Activated T-helper 2 cell treated with anti-CD3 and anti-CD28 coated beads, Interferon-gamma antibody, Interleukin-2, Interleukin-4, amounts not matched to agents 10 μg/mL and 5 μg/mL and 100 μg/mL, durations not matched to agents 14 hours and 24 hours and 36 hours (primary cell): ENCODE measurements at places on chromosomes 2 and 18. TPM values are rescaled to one million over a fixed set of nuclear protein-coding genes. Genes with fewer than 3 reads are reported as not detected.

GRCh38 chr2:102975996-102976975 lies 214.5 kb downstream of the TMEM182 start:
- no peaks in the 10 kb centered on the region for H3K4me1 ChIP-seq
- no peaks in the 10 kb centered on the region for H3K27me3 ChIP-seq
- no peaks in the 10 kb centered on the region for H3K36me3 ChIP-seq
- no peak for DNase-seq

- no peaks in the 10 kb centered on the region for H3K36me3 ChIP-seq
- H3K4me3 ChIP-seq = no peak overlapping the region
- no peaks in the 10 kb centered on the region for H3K27me3 ChIP-seq
- no peak overlapping the region for H3K27ac ChIP-seq
Observed at GRCh38 chr2:102764083-102764482, 2.3 kb downstream of the TMEM182 start.

GRCh38 chr2:127683757-127684156 lies 8.4 kb upstream of the LIMS2 start:
- no peak overlapping the region for H3K4me3 ChIP-seq
- H3K36me3 ChIP-seq = no peaks in the 10 kb centered on the region
- no peak overlapping the region for H3K27ac ChIP-seq
- peaks cover 4% of the 10 kb centered on the region for H3K4me1 ChIP-seq

DNA sequence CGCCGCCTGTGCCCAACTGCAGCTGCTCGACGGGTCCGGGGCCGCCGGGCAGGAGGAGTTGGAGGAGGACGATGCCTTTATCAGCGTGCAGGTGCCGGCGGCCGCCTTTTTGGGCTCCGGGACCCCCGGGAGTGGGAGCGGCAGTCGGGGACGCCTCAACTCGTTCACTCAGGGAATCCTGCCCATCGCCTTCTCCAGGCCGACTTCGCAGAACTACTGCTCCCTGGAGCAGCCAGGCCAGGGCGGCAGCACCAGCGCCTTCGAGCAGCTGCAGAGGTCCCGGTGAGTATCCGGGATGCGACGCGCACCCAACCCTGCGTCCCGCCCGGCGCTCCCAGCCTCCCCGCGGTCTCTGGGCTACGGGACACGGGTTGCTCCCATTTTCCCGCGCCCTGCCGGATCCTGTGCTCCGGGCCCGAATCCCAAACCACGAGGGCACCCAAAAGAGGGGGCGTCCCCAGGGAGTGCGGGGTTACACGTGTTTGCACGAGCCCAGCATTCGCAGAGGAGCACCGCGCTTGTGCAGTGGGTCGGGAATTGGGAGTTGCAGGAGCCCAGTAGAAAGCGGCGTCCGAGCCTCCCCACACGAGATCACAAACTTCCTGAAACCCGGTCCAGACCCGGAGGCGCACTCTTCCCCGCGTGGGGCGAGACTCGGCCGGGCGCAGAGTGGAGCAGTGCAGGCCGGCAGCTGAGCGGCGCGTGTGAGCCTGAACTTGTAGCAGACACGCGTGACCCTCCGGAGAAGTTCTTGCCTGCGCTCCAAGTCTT lies 1.2 kb downstream of the CABLES1 start:
- H3K4me1 ChIP-seq = peaks cover 46% of the 10 kb centered on the region
- H3K27ac ChIP-seq = no peak overlapping the region
- H3K36me3 ChIP-seq = peaks cover 27% of the 10 kb centered on the region
- H3K4me3 ChIP-seq = peak overlapping the region; percentile 80

- H3K4me1 ChIP-seq = no peaks in the 10 kb centered on the region
- no peak overlapping the region for H3K4me3 ChIP-seq
- peaks cover 28% of the 10 kb centered on the region for H3K27me3 ChIP-seq
- DNase-seq = no peak
Observed at GRCh38 chr2:215904101-215904500, 109.2 kb downstream of the MREG start.

GRCh38 chr2:148994341-148994740 lies 44.2 kb upstream of the LYPD6B start:
- H3K27ac ChIP-seq = no peak overlapping the region
- DNase-seq = no peak
- peaks cover 1% of the 10 kb centered on the region for H3K4me1 ChIP-seq
- no peak overlapping the region for H3K4me3 ChIP-seq
- H3K36me3 ChIP-seq = no peaks in the 10 kb centered on the region
- H3K27me3 ChIP-seq = no peaks in the 10 kb centered on the region

DNA sequence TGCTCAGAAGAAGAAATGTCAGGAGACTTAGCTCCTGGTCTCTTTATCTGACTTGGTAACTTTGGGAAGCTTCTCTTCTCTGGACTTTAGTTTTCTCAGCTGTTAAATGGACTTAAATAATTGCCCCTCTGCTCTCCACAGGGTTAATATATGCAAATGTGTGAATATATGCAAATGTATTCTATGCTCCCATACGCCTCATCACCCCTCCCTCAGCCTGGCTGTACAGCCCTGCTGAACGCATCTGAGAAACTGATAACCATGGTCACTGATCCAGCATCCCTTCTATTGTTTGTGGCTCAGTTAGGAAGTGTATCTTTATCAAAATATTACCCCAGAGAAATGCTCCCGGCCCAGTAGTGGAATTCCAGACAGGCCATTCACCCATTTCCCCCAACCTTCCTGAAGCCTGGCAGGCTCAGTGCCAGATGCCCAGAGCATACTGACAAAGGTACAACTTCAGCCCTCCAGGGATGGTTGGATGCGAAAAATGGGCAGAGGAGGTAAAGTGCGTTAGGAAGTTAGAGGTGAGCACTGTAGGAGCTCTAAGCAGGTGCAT lies 103.4 kb downstream of the DYSF start:
- H3K27me3 ChIP-seq = no peaks in the 10 kb centered on the region
- no peak overlapping the region for H3K4me3 ChIP-seq
- H3K4me1 ChIP-seq = no peaks in the 10 kb centered on the region
- no peaks in the 10 kb centered on the region for H3K36me3 ChIP-seq
- H3K27ac ChIP-seq = no peak overlapping the region
- DNase-seq = no peak

GRCh38 chr18:27400001-27400400 lies 214.9 kb upstream of the CHST9 start:
- no peaks in the 10 kb centered on the region for H3K4me1 ChIP-seq
- no peaks in the 10 kb centered on the region for H3K27me3 ChIP-seq
- H3K27ac ChIP-seq = no peak overlapping the region
- DNase-seq = no peak

- H3K36me3 ChIP-seq = peaks cover 90% of the 10 kb centered on the region
- no peak for DNase-seq
- H3K4me1 ChIP-seq = peaks cover 90% of the 10 kb centered on the region
- no peak overlapping the region for H3K4me3 ChIP-seq
- H3K27me3 ChIP-seq = no peaks in the 10 kb centered on the region
- peak overlapping the region; percentile 18 for H3K27ac ChIP-seq
Observed at GRCh38 chr18:47898696-47899095, 31.8 kb downstream of the SMAD2 start.

DNA sequence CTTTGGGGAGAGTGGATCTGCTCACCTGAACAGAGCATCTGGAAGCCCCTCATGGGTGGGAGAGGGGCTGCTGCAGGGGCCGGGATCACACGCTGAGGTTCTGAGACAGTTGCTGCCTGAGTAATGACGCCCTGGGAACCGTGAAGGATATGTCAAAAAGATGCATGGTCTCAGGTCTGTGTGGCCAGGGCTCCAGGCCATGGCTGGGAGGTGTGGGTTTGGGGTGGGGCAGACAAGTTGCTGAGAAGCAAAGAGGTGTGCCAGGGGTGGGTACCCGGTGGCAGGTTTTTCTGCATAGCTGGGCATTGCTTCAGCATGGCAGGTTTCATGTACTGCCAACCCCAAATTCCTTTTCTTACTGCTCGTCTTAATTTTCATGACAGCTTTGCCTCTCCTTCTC lies 133.5 kb downstream of the RPIA start:
- H3K27ac ChIP-seq = no peak overlapping the region

- no peak overlapping the region for H3K4me3 ChIP-seq
- DNase-seq = no peak
- no peak overlapping the region for H3K27ac ChIP-seq
- no peaks in the 10 kb centered on the region for H3K4me1 ChIP-seq
- H3K36me3 ChIP-seq = no peaks in the 10 kb centered on the region
Observed at GRCh38 chr18:23406271-23406787, 46.8 kb upstream of the RIOK3 start.

- H3K27ac ChIP-seq = no peak overlapping the region
- H3K27me3 ChIP-seq = no peaks in the 10 kb centered on the region
- no peak for DNase-seq
- no peak overlapping the region for H3K4me3 ChIP-seq
- H3K4me1 ChIP-seq = no peaks in the 10 kb centered on the region
Observed at GRCh38 chr2:165074323-165074722, 119.0 kb upstream of the SLC38A11 start.

DNA sequence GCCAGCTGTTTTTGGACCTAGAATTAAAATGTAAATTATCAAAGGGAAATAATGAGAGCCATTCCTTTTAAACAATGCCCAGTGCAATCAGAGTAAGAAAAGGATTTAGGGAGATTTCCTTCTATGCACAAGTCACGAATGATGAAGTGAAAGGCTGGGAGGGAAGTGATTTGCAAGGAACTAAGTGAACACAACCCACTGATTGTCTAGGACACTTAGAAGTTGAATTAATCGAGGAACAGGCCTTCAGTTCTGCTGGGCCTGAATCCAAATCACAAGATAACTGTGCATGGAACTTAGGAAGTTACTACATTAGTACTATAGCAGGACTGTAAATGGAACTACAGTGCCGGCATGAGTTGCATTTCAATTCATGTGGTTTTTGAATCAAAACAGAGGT lies 17.7 kb downstream of the MAP2 start:
- DNase-seq = no peak
- H3K4me3 ChIP-seq = no peak overlapping the region
- H3K27me3 ChIP-seq = no peaks in the 10 kb centered on the region

DNA sequence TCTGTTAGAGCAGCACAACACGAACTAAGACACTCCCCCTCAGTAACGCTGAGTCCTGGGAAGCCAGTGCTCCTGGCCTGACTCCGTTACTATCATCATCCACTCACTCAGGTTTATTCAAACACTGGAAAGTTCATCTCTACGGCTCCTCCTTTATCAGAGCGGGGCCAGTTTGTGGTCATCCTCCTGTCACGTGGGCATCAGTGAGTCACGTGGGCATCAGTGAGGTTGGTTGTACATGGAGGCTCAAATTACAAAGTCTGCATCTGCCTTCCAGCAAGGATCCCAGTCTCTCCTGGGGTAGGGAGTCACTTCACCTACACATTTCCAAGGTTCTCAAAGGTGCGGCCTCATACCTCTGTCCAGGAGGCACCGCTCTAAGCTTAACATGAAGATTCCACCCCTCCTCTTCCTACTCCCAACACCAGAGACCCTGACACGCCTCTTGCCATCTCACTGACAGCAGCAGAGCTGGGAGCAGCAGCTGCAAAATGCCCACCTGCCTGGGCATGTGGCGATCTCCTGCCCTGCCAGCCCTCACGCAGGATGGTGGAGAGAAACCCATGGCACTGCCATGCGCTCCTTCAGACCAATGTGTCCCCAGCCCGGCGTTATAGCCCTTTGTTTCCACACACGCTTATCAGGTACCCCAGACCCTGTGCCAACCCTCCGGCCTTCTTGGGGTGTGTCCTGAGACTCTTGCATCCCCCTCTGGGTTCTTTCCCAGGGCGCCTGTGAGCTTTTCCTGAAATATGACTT lies 99.2 kb upstream of the PTPRM start:
- H3K4me1 ChIP-seq = no peaks in the 10 kb centered on the region
- no peak for DNase-seq
- H3K27ac ChIP-seq = no peak overlapping the region
- H3K27me3 ChIP-seq = no peaks in the 10 kb centered on the region
- no peak overlapping the region for H3K4me3 ChIP-seq

GRCh38 chr18:5890331-5891183 lies 4.8 kb downstream of the TMEM200C start:
- no peak for DNase-seq
- H3K4me1 ChIP-seq = peaks cover 2% of the 10 kb centered on the region
- H3K27ac ChIP-seq = no peak overlapping the region
- H3K27me3 ChIP-seq = peaks cover 58% of the 10 kb centered on the region

DNA sequence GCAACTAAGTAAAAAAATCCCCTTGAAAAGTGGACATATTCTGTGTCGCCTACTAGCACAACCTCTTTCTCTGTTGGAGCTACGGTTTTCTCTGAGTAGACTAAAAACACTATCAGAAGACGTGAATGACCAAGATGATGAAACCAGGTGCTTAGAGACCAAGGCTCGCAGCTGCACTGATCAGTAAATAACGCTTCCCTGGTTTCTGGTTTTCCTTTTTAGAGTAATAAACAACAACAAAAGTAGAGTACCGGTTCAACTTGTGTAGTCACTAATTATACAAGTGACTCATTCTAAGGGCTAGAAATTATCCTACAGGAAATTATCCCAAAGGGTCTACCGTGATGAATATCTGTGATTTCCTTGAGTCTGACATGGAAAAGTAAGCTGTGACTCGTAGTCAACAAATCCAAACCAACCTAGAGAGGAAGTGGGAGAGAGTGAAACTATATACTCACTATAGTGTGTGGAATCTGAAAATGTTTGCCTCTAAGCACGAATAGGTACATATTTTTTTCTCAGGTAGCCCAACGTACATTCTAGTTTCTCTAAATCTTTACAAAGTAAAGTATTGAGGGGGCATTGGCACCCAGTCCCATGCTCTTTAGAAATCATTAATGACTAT lies 17.8 kb downstream of the RASGRP3 start:
- H3K4me1 ChIP-seq = peaks cover 56% of the 10 kb centered on the region
- peaks cover 14% of the 10 kb centered on the region for H3K27me3 ChIP-seq

DNA sequence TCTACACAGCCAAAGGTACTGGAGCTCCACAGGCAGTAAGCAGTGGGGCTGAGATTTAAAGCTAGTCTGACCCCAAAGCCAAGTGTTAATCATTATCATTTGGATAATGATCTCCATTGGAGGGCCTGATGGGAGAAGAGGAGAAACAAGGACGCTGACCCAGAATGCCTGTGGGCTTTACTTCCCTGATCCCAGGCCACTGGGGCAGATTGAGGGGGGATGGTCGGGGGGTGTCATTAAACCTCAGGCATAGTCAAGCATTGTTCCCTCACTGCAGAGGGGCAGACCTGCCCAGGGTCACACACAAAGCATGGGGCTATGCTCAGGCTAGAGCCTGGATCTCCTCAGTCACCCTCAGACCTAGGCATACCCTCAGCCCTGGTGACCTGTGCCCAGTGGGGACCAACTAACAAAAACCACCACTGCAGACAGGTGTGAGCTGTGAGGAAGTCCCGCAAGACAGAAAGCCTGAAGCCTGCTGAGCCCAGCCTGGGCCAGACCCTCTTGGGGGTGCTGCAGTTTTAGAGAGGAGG lies 53.4 kb downstream of the SDC1 start:
- H3K27me3 ChIP-seq = no peaks in the 10 kb centered on the region
- no peaks in the 10 kb centered on the region for H3K36me3 ChIP-seq
- no peaks in the 10 kb centered on the region for H3K4me1 ChIP-seq
- no peak overlapping the region for H3K4me3 ChIP-seq
- DNase-seq = no peak
- no peak overlapping the region for H3K27ac ChIP-seq

The REG3A gene
- total RNA-seq = not detected in 2 replicates

The CD226 gene
- total RNA-seq = 81.5 and 85.3 TPM in 2 replicates

The AGAP1 gene
- 1.8 and 2.2 TPM in 2 replicates for total RNA-seq

The ZC3H6 gene
- 8.0 and 8.2 TPM in 2 replicates for total RNA-seq

The C1D gene
- 28.5 and 30.7 TPM in 2 replicates for total RNA-seq

The ID2 gene
- total RNA-seq = 423 and 431 TPM in 2 replicates

The CFAP221 gene
- total RNA-seq = not detected in 2 replicates
